Ovary (tissue), 10 donors: ENCODE measurements at places on chromosomes 2 and 18. TPM values are rescaled to one million over a fixed set of nuclear protein-coding genes. Genes with fewer than 3 reads are reported as not detected.

GRCh38 chr2:75290600-75291150 lies 91.4 kb upstream of the TACR1 start:
- H3K27ac ChIP-seq: no peak overlapping the region
- DNase-seq: no peak
- no peaks in the 10 kb centered on the region for H3K27me3 ChIP-seq

DNA sequence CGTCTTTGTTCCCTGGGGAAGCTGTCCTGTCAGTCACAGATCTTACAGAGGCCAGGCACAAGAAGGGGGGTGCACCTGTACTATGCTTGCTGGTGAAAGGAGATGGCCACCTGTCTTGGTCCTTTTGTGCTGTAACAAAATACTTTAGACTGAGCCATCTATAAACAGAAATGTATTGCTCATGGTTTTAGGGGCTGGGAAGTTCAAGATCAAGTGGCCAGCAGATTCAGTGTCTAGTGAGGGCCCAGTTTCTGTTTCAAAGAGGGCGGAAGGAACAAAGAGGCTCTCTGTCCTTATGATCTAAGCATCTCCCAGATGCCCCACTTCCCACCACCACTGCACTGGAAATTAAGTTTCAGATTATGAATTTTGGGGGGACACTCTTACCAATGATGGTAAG lies 35.5 kb upstream of the RPL37A start:
- H3K27ac ChIP-seq: no peak overlapping the region
- DNase-seq: no peak
- no peak overlapping the region for H3K4me3 ChIP-seq
- H3K36me3 ChIP-seq: no peaks in the 10 kb centered on the region
- no peaks in the 10 kb centered on the region for H3K4me1 ChIP-seq
- no peaks in the 10 kb centered on the region for H3K27me3 ChIP-seq

Gene TMEM247
- not detected for total RNA-seq

GRCh38 chr2:16112972-16113560 lies 172.7 kb downstream of the MYCN start:
- no peaks in the 10 kb centered on the region for H3K36me3 ChIP-seq
- no peaks in the 10 kb centered on the region for H3K27me3 ChIP-seq
- H3K4me3 ChIP-seq: no peak overlapping the region
- H3K27ac ChIP-seq: no peak overlapping the region
- no peak for DNase-seq
